ENCODE measurements at places on chromosomes 5 and 9.
A peak's percentile ranks its signal among the peaks of the same experiment; 100 is the strongest.

GRCh38 chr5:166317425-166317824 lies 1974.0 kb upstream of the WWC1 start:
- no peak for DNase-seq

DNA sequence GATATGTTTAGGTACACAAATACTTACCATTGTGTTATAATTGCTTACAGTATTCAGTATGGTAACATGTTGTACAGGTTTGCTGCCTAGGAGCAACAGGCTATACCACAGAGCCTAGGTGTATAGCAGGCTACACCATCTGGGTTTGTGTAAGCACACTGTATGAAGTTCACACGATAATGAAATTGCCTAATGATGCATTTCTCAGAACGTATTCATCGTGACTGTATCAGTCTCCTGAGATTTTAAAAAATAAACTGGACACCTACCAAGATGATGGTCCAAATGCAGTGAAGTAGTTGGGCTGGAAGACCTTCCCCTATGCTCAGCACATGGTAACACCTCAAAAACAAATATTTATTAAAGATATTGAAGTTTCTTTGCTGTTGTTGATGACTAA lies 103.3 kb upstream of the NFIB start:
- no peak for DNase-seq

GRCh38 chr5:169869066-169869465 lies 111.2 kb downstream of the INSYN2B start:
- DNase-seq: no peak

GRCh38 chr5:34841816-34842215 lies 2.9 kb downstream of the TTC23L start:
- no peak for DNase-seq

- no peak for DNase-seq
Observed at GRCh38 chr5:173954671-173955521, 34.1 kb upstream of the C5orf47 start.

DNA sequence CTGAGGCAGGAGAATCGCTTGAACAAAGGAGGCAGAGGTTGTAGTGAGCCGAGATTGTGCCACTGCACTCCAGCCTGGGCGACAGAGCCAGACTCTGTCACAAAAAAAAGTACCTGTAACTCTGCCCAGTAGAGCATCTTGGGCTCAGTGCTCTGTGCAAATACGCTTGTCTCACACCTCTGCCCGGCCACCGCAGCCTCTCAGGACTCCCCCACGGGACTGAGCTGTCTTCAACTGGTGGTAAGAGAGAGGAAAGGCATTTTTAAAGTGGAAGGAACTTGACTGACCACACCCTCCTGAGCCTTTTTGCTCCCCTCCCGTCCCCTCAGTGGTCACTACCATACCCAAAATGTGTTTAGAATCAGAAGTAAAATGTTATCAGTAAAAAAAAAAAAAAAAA lies 174.3 kb upstream of the PIK3R1 start:
- no peak for DNase-seq

- DNase-seq: no peak
Observed at GRCh38 chr9:128411364-128412119, 9.1 kb upstream of the CERCAM start.

- DNase-seq: no peak
Observed at GRCh38 chr5:912280-913091, 19.8 kb downstream of the TRIP13 start.

DNA sequence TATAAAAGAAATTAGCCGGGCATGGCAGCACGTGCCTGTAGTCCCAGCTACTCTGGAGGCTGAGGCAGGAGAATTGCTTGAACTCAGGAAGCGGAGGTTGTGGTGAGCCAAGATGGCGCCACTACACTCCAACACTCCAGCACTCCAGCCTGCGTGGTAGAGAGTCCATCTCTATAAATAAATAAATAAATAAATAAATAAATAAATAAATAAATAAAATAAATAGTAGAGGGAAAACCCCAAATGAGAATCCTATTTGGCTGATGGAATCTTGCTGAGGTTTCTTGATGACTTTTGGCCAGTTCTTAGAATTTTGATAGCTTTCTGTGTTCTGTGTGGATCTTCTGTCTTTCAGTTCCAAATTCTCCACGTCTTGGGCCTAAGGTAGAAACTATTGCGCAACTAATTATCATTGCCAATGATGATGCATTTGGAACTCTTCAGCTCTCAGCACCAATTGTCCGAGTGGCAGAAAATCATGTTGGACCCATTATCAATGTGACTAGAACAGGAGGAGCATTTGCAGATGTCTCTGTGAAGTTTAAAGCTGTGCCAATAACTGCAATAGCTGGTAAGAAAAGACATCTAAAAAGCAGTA lies 126.9 kb downstream of the ADGRV1 start:
- no peak for DNase-seq

GRCh38 chr9:109498195-109499092 lies at the start of gene PTPN3:
Gene PTPN3 (minus strand): TSS chr9:109498307. CDS start chr9:109463434, 34,873 bp downstream.
- peak; percentile 11 for DNase-seq

All from NCI-H1930 (cell line).